Epithelial cell of alveolus of lung (primary cell): ENCODE measurements at places on chromosomes 1 and 21. TPM values are rescaled to one million over a fixed set of nuclear protein-coding genes. Genes with fewer than 3 reads are reported as not detected.

The FAM76A gene
- 6.9 and 8.7 TPM in 2 replicates for total RNA-seq

The LAPTM5 gene
- total RNA-seq, result 0.39 and 3.7 TPM in 2 replicates

The TMEM201 gene
- total RNA-seq, result 8.2 and 9.4 TPM in 2 replicates

The PGLYRP4 gene
- total RNA-seq, result not detected in 2 replicates

The DMRTA2 gene
- under 0.01 TPM in 1 of 2 replicates, not detected in the other for total RNA-seq

The ITGB2 gene
- total RNA-seq, result 0.26 and 1.2 TPM in 2 replicates

The AMPD1 gene
- total RNA-seq, result not detected in 2 replicates

The IL23R gene
- total RNA-seq, result not detected in 2 replicates

The TRIM67 gene
- total RNA-seq, result not detected in 2 replicates

The SH2D1B gene
- not detected in 2 replicates for total RNA-seq

The CDK11B gene
- 9.6 and 14.5 TPM in 2 replicates for total RNA-seq

The LCE3D gene
- total RNA-seq, result not detected in 2 replicates

The MMP23B gene
- total RNA-seq, result 9.3 and 90.0 TPM in 2 replicates

The SIK1 gene
- 2.8 and 11.0 TPM in 2 replicates for total RNA-seq

The KMO gene
- total RNA-seq, result not detected in 2 replicates

The MROH9 gene
- not detected in 2 replicates for total RNA-seq

The BRINP3 gene
- 1.7 and 3.3 TPM in 2 replicates for total RNA-seq

The KCNJ9 gene
- not detected in 2 replicates for total RNA-seq

The PODN gene
- total RNA-seq, result 0.39 and 8.6 TPM in 2 replicates

The PRPF38A gene
- 10.0 and 20.0 TPM in 2 replicates for total RNA-seq

The CRYBG2 gene
- total RNA-seq, result 0.26 TPM in 1 of 2 replicates, not detected in the other

The OR4F29 gene
- total RNA-seq, result not detected in 2 replicates

The ADORA1 gene
- 0.48 and 0.52 TPM in 2 replicates for total RNA-seq

The SLC45A1 gene
- 4.3 and 7.2 TPM in 2 replicates for total RNA-seq

The KRTAP19-3 gene
- not detected in 2 replicates for total RNA-seq

The CELA2A gene
- not detected in 2 replicates for total RNA-seq
